ENCODE measurements at places on chromosomes 5 and 9. TPM values are rescaled to one million over a fixed set of nuclear protein-coding genes. Genes with fewer than 3 reads are reported as not detected.
A peak's percentile ranks its signal among the peaks of the same experiment; 100 is the strongest.

CDO1 gene
- total RNA-seq = 157 TPM

DNA sequence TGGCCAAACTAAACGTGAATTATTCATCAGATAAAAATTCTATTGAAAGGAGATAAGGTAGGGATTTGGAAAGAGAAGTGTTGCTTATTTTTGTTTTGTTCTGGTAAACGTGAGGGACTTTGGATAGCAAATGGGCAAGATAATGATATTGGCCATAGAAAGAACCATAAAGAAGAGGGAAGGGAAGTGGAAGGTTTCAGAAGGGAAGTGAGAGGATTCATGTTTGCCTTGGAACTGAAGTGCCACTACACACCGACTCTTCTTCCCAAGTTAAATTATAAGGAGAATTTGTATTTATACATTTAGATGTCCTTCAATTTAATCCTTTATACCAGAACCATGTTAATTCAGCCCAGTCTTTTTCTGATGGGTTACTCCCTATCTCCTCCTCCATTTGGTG lies 42.1 kb upstream of the TAF11L2 start:
- no peak overlapping the region for H3K4me3 ChIP-seq
- no peak for DNase-seq
- H3K27ac ChIP-seq = no peak overlapping the region

DNA sequence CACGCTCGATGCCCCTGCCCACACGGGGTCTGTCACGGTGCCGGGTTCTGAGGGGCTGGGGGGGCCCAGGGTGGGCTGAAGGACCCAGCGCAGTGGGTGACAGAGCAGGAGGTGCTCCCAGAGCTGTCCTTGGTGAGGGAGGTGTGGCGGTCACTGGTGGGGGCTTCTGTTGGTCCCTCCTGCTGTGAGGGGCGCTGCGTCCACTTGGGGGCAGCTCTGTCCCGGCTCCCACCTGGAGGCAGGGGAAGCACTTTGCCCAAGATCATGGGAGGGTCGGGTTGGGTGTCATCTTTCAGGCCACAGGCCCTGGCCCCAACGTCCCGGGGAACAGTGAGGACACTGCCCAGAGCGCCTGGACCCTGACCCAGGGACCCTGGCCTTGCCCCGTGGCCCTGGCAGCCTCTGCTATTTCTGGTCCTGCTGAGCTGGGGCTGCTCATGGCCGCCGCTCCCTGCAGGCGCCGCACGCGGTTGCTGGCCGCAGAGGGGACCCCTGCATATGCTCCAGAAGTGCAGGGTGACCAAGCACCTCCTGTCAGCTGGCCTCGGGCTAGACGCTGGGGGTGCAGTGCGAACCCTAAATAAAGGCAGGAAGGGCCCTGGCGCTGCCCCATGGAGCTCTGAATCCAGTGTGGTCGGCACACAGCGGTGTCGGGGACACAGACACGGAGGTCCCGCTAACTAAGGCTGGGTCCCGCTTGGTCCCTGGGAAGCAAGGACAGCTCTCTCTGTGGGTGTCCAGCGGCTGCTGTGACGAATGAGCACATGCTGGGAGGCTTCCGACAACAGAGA lies 11.6 kb upstream of the RNU6ATAC start:
- no peaks in the 10 kb centered on the region for H3K36me3 ChIP-seq
- H3K27me3 ChIP-seq = no peaks in the 10 kb centered on the region
- peak overlapping the region; percentile 95 for H3K27ac ChIP-seq
- peak; percentile 72 for DNase-seq

DNA sequence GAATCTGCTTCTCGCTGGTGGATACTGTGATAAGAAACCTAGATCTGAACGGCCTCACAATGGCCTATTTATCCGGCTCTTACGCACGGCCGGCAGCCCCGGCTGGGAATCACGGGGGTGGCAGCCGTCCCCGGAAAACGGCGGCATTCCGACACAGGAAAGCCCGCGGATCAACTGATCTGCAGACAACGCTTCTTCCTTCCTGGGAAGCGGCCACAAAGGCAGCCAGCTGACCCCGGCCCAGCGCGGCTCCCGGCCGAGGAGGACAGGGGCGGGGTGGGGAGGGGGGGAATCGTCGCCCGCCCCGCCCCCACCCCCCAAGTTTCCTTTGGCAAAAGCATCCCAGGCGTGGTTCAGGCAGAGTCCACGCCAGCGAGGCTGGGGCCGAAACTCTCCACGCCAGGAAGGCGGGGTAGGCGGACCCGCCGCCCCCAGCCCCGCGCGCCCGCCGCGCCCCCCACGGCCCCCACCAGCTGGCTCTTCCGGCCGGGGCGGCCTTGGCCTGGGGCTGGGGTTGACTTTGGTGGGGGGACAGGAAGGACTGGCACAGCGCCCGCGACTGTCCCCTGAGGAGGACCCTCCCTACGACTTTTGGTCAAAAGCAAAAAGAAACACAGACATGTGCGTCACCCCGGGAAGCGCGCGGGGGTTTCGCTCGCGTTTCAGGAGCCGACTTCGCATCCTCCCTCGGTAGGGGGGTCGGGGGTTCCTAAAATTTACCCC lies 247.7 kb upstream of the ANKRD55 start:
- peak overlapping the region; percentile 58 for H3K4me3 ChIP-seq
- H3K27ac ChIP-seq = peak overlapping the region; percentile 65
- peak; percentile 61 for DNase-seq
- H3K27me3 ChIP-seq = no peaks in the 10 kb centered on the region
- H3K4me1 ChIP-seq = peaks cover 13% of the 10 kb centered on the region
- no peaks in the 10 kb centered on the region for H3K36me3 ChIP-seq

GRCh38 chr9:126857261-126857960 lies 3.0 kb upstream of the ZBTB34 start:
- H3K27ac ChIP-seq = no peak overlapping the region
- H3K27me3 ChIP-seq = no peaks in the 10 kb centered on the region
- no peak overlapping the region for H3K4me3 ChIP-seq
- H3K4me1 ChIP-seq = peaks cover 9% of the 10 kb centered on the region
- H3K36me3 ChIP-seq = no peaks in the 10 kb centered on the region

ADAM19 gene
- 1.8 TPM for total RNA-seq

PDZD2 gene
- 0.43 TPM for total RNA-seq

NRG2 gene
- 0.14 TPM for total RNA-seq

- no peaks in the 10 kb centered on the region for H3K4me1 ChIP-seq
- no peak overlapping the region for H3K27ac ChIP-seq
- H3K4me3 ChIP-seq = no peak overlapping the region
- H3K36me3 ChIP-seq = no peaks in the 10 kb centered on the region
- DNase-seq = no peak
These were observed 1278.7 kb upstream of the DMAC1 start for GRCh38 chr9:9078301-9078700.

- H3K4me1 ChIP-seq = no peaks in the 10 kb centered on the region
- H3K4me3 ChIP-seq = no peak overlapping the region
- no peaks in the 10 kb centered on the region for H3K27me3 ChIP-seq
- no peak for DNase-seq
- peaks cover 53% of the 10 kb centered on the region for H3K36me3 ChIP-seq
- no peak overlapping the region for H3K27ac ChIP-seq
These were observed 24.8 kb downstream of the GPR107 start for GRCh38 chr9:130078547-130078946.

- no peak for DNase-seq
- no peaks in the 10 kb centered on the region for H3K27me3 ChIP-seq
These were observed 188.3 kb downstream of the GABBR2 start for GRCh38 chr9:98520221-98520960.

DNA sequence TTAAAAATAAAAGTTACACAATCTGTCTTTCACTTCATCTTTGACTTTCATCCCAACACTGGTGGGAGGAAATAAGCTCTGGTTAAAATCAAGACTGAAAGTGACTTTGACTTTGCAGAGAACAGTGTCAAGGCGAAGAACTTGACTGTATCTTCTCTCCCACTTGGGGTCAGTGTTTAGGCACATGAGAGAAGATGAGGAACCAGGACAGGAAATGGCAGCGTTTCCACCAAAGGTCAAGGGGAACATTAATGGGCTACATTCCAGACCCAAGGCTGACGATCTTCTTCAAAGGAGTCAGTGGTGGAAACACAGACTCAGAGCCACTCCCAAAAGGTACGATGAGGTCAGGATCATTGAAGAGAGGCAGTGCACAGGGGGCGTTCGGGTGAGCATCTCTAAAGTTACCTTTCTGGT lies 409.5 kb downstream of the ARHGEF28 start:
- no peak overlapping the region for H3K4me3 ChIP-seq
- no peaks in the 10 kb centered on the region for H3K27me3 ChIP-seq
- no peaks in the 10 kb centered on the region for H3K4me1 ChIP-seq
- no peak overlapping the region for H3K27ac ChIP-seq
- no peaks in the 10 kb centered on the region for H3K36me3 ChIP-seq

DNA sequence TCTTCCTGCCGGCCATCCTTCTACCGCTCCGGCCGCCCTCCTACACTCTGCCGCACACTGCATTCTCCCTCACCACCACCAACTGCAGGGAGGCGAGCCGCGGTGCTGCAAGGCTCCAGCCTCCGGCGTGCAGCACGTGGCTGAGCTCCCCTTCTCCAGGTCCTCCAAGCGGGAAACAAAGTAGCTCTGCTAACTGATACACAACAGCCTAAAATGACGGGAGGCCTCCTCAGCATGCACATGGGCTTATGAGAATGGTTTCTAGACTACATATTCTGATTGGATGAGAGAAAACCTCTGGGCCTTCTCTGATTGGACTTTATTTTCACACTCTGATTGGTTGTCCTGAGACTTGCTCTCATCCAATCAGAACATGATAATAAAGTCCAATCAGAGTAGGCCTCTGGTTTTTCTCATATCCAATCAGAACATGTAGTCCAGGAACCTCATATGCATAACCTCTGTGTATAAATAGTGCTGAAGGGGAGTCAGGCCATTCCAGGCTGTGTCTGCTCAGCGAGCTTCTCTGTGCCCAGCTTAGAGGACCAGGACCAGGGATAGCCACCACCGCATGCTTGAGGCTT lies 27.0 kb upstream of the ZNF354B start:
- H3K4me1 ChIP-seq = no peaks in the 10 kb centered on the region
- H3K27me3 ChIP-seq = no peaks in the 10 kb centered on the region
- no peaks in the 10 kb centered on the region for H3K36me3 ChIP-seq
- DNase-seq = no peak
- H3K4me3 ChIP-seq = no peak overlapping the region

RMRP gene
- 13,642 TPM for total RNA-seq

- H3K27me3 ChIP-seq = no peaks in the 10 kb centered on the region
- H3K36me3 ChIP-seq = no peaks in the 10 kb centered on the region
- no peak overlapping the region for H3K27ac ChIP-seq
- DNase-seq = no peak
- no peaks in the 10 kb centered on the region for H3K4me1 ChIP-seq
- H3K4me3 ChIP-seq = no peak overlapping the region
These were observed 129.0 kb downstream of the ICE1 start for GRCh38 chr5:5551499-5551898.

CCL27 gene
- not detected for total RNA-seq

TAS2R1 gene
- not detected for total RNA-seq

UQCRQ gene
- total RNA-seq = 508 TPM

GZMA gene
- 0.77 TPM for total RNA-seq

DNA sequence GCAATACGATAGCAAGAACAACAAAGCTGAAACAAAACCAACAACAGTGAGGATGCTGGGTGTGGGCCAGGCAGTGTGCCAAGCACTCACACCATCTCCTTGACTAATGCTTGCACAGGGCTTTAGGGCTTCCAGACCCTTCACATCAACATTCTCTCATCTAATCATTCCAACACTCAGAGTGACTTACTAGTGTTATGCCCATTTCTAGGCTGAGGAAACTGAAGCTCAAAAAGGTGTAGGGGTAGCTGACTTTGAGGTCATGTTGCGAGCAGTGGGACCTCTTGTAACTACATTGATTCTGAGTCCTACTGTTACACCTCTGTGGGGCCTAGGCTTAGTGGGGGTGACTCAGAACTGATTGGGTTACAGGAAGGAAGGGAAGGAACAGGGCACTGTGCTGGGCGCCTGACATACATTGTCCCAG lies 9.7 kb downstream of the ANGPTL2 start:
- no peaks in the 10 kb centered on the region for H3K4me1 ChIP-seq
- no peak overlapping the region for H3K27ac ChIP-seq
- no peaks in the 10 kb centered on the region for H3K27me3 ChIP-seq
- H3K4me3 ChIP-seq = no peak overlapping the region
- DNase-seq = no peak
- no peaks in the 10 kb centered on the region for H3K36me3 ChIP-seq

DNA sequence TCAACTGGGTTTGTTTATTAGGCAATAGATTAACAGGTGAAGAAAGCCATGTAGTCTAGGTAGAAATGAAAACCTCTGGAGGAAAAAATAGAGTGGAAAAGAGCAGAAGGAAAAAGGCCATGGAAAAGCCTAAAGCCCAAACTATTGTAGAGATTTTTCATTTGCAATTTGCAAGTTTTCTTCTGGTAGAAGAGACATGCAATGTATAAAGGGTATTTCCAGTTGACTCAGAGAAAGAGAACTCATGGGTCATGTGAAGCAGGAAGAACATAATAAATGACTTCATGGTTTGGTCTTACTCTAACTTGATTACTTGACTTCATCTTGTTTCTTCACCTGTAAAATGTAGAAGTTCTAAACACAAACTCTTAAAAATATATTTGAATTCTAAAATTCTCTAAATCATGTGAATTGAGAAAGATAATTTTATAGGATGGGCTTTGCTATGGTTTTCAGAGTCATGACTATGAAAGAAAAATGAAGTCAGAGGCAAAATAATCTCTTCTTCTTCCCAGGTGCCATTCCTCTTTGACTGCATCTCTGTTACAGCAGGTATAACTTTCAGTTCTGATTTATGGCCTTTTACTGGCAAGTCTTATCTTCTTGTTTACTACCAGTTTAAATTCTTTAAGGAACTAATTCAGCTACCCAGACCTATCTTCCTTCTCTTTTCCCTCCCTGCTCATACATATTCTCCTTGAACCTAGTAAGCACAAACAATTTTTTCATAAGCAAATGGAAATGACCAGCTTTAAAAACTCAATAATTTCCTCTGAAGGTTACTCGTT lies 47.7 kb upstream of the TMC1 start:
- no peaks in the 10 kb centered on the region for H3K36me3 ChIP-seq
- H3K4me1 ChIP-seq = peaks cover 8% of the 10 kb centered on the region
- DNase-seq = no peak

DNA sequence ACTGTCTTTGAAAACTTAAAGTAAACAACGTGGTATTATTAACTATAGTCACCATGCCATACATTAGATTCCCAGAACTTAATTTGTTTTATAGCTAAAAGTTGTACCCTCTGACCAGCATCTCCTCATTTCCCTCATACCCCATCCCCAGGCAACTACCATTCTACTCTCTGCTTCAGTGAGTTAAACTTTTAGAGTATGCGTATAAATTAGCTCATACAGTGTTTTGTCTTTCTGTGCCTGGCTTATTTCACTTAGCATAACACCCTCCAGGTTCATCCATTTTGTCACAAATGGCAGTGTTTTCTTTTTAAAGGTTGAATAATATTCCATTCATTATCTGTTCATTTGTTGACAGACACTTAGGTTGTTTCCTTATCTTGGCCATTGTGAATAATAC lies 14.2 kb downstream of the COMMD10 start:
- H3K27me3 ChIP-seq = no peaks in the 10 kb centered on the region
- H3K4me1 ChIP-seq = no peaks in the 10 kb centered on the region
- no peak for DNase-seq
- H3K36me3 ChIP-seq = no peaks in the 10 kb centered on the region

GRCh38 chr5:153753645-153754432 lies 263.4 kb downstream of the GRIA1 start:
- no peaks in the 10 kb centered on the region for H3K36me3 ChIP-seq
- no peak for DNase-seq
- no peak overlapping the region for H3K4me3 ChIP-seq

All from right lobe of liver (tissue), 6 donors.